HCEC 1CT (cell line): ENCODE measurements at places on chromosomes 12 and 14.

- DNase-seq: peak; percentile 84
Observed at GRCh38 chr12:122437656-122438121, 15.2 kb upstream of the CLIP1 start.

DNA sequence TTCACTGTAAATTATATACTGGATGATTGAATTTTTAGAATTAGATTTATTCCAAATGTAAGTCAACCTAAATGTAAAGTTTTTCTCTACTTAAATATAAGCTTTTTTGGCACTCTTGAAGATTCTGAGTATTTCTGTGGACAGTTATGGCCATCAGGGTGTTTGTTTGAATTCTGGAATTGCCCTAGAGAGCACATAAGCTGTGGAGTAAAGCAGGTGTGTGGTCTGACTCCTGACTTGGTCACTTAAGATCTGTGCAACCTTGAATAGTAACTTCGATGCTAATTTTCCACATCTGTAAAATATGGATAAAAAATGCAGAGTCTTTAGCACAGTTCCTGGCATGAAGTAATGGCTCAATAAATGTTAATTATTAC is 64.4 kb downstream of the FUT8 start:
- no peak for DNase-seq

- no peak for DNase-seq
Observed at GRCh38 chr14:56121816-56122215, 3.6 kb downstream of the PELI2 start.

- peak; percentile 31 for DNase-seq
Observed at GRCh38 chr12:7642876-7643309, 22.8 kb downstream of the APOBEC1 start.
